Activated naive CD4-positive, alpha-beta T cell (primary cell): ENCODE measurements at places on chromosomes 7 and 10.
A peak's percentile ranks its signal among the peaks of the same experiment; 100 is the strongest.

DNA sequence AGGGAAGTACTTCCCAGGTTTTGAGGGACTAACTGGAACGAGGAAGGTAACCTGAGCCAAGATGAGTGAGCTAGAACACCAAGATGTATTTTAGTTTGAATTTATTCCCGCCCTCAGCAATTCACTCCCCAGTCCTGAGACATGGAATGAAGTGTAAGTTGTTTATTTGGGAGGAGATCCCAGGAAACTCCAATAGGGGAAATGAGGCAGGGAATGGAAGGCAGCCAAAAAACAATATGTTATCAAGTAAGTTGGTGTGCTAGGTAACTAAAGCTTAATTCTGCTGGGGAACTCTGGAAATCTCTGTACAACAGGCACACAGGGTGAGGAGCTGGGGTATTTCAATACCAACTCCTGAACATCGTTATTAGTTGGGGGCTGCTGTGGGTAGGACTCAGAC is 189.7 kb upstream of the HDAC9 start:
- DNase-seq: no peak

DNA sequence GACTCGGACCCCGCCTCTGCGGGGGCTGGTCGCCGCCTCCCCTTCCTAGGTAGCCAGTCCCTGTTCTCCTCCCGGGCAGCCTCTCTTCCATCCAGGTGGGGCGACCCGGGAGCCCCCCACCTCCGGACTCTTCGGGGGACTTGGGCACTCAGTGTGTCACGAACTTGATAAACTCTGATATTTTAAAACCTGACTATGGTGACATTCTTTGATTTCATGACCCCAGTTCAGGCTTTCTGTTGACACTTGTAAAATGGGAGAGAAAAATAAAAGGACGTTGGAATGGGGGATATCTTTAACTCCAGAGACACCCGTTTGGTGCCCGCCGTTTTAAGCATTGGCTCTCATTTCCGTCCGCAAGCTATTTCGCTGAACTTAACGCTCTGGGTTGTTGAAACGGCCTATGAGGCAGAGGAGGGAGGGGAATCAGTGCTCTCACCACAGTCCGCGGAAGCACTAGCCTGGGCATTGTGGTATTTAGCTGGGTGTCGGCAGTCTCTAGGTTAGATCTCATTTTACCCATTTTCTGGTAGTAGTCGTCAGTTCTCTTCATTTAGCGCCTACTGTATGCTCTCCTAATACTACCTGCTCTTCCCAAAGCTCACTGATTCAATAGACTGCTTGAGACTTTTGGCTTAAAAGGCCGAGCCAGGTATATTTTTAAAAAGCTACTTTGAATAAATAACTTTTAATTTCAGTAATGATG is 738 bp downstream of the VPS26A start:
- DNase-seq: peak; percentile 16

DNA sequence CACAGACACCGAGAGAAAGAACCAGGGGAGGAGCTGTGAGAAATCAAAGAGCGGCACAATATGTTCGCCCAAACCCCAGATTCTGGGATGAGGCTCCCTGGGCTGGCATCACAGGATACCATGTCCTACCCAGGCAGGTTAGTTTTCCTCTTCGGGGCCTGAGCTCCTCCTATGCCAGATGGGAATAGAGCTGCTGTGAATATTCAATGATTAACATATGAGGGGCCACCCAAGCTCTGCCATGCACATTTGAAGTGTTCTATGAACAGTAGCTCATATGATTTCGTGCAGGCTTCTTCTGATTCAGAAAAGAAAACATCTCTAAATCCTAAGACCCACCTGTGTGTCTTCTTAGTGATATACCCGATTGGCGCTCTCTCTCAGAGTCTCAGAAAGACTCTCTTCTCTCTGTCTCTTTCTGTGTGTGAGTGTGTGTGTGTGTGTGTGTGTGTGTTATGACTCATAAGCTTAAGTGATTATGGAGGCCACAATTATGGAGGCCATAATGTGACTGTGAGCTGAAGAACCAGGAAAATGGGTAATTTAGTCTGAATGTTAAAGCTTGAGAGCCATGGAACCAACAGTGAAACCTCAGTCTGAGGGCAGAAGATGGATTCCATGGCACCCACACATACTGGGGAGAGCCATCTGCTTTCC is 220.5 kb downstream of the KLF6 start:
- no peak for DNase-seq

DNA sequence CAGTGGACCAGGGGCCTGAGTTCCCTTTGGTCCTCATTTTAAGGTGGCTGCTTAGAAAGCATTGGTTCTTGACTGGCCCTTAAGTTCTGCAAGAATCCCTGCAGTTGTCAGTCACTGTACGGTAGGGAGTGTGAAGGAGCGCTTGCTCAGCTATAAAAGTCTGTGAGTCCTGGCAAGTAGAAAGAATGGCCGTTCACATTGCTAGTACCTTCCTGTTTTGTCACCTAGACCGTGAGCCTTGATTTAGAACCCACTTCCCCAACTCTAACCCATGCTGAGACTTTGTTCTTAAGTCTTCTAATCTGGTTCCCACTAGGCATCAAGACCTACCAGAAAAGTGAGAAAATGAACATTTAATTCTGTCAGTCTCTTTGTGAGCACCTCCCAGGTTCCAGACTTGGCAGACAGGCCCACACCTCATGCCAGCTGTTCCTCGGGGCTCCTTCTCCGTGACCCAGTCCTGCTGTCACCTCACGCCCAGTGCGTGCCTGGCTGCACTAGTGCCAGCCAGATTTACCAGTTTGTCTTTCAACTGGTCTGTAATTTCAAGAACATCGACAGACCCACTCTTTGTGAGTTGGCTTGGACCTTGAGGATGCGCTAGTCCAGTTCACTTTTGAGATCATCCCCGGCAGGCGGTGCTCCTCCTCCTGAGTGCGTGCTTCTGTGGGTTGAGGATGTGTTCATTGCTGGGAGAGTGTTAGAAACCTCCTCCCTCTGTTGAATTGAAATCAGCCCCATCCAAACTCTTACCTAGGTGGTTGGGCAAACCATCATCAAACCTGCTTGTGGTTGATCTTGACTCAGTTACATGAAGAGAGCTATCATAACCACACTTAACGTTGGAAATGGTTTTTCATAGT is 78.5 kb downstream of the SHH start:
- no peak for DNase-seq

GRCh38 chr10:17643339-17643754 is 604 bp upstream of the STAM start:
- no peak for DNase-seq

DNA sequence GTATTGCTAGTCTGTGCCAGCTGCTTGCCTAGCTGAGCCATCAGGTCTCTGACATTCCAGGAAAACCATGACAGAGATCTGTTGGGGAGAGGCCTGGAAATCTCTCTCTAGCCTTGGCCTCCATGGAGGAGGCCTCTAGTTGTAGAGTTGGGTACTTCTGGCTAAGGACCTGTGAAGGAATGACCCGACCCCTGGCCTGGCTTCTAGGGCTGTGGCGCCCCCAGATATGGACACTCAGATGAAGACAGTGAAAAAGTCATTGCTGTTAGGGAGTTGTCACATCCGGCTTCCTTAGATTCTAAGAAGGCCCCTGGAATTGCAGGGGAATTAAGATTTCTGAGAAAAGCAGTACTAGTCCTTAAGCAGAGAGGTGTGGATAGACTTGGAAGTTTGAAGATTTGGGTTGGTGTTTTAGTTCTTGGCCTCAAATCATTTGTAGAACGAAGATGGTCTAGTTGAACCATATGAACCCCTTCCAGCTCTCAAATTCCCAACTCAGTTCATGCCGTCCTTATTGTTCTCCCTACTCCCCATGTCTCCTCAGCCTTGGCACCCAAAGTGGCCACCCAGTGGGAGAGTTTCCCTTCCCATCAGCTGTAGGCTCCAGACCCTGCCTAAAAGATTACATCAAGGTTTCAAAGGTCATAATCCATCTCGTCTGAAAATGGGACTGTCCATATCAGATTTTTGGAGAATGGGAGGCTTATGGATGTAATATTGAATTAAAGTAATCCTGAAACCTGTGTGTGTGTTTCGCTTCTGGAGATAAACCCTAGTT is 7.0 kb downstream of the HHEX start:
- DNase-seq: no peak

DNA sequence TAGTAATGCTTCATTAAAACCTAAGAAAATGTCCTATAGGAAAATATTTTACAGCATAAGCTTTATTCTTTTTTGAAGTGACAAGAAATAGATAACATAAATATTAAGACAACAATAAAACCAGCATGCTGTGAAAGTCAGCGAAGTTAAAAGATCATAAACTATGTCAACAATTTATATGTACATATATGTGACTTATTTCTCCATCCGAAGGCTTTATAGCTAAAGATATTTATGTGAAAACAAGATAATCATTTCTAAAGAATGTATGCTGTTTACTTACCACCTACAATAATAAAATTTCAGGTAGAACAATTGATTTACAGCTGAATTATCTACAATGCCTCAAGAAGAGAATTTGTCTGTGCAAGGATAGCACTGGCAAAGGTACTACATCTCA is 283.4 kb downstream of the CRPPA start:
- no peak for DNase-seq

DNA sequence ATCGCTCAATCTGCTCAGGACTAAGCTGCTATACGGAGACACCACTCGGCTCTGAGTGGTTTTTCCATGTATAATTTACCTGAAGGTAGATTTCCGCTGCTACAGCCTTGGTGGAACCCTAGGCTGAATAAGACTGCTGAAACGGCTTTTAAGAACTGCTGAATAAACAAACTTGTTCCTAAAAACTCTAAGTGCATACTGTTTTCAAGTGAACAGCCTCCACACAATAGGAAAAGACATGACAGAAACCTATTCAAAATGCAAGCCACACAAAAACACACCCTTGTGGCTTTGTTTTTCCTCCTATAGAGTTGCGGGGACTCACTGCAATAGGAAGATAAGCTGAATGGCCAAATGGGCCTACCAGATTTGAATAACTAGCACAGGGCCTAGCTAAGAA is 117.2 kb downstream of the UBE2H start:
- DNase-seq: no peak

DNA sequence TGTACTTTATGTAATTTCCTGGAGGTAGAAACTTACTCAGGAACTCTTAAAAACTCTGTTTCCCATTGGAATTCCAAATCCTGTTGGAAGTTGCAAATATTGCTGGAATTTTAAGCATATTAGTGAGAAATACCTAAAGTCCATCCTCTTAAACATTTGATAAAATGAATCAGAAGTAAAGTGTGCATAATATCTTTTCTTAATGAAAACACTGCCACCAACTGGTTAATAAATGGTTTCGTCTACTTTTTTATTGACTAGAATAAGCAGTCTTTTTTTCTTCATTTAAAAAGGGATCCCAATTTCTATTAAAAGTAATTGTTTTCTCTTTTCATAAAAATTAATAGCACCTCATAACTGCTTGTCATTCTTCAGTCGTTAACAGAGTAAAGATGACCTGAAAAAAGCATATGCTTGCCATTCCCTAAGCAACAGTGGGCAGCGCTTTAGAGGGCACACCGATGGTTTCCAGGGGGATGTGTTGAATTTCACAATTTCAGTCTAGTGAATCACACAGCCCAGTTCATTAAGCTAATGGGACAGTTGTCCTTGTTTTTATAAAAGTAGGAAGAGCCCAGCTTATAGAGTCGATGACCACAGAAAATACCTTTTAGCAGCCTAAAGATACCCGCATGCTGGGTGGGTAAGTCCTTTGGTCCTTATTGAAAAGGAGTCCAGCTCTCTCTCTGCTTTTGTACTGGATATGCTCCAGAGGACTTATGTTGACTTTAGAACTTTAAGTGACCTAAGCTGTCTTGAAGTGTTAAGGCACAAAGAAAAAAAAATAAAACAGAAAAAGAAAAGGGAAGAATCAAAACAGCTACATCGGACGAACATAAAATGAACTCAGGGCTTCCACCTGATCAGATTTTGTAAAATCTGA is 28.5 kb downstream of the NPS start:
- DNase-seq: no peak

DNA sequence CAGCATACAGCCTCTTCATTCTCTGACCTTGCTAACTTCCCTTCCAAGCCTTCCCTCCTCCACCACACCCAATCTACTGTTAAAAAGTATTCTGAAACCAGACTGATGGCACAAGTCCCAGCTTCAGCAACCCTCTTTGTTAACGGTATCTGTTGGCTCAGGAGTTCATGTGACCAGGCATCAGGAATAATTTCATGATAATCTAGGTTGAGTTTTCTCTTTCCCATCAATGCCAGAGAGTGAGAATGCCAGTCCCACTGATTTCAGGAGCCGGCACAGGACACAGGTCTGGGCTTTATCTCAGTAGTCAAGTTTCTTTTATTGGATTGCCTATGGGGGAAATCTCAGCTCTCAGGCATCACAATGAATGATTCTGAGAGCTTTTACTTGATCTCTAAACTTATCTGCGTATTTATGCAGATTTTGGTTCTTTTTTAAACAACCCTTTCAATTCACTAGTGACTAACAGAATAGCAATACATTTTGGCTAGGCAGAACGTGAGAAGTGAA is 231.0 kb upstream of the LYZL1 start:
- DNase-seq: no peak

DNA sequence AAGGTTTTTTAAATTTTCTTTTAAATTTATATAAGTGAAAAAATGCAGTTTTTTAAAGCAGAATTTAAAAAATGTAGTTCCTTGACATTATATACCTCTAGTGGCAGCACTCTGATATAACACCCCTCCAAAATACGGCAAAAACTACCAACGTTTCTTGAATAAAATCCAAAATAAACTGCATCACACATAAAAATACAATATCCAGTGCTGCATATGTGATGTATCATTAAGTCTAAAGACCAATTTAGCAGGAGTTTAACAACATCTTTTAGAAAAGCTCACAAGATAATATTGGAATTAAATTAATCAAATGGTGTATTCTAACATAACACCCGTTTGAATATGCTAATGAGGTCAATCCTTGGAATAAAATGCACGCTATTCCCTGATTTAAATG is 1.4 kb downstream of the TCERG1L start:
- DNase-seq: no peak

GRCh38 chr7:54758702-54759592 is at the start of gene SEC61G:
Gene SEC61G, minus strand, starts transcription at chr7:54759211. Its CDS starts 1,623 bp downstream, at chr7:54757588.
- DNase-seq: peak; percentile 85

- no peak for DNase-seq
These were observed 25.4 kb downstream of the KAT6B start for GRCh38 chr10:74851831-74852230.

- DNase-seq: no peak
These were observed 608.9 kb downstream of the PTPRN2 start for GRCh38 chr7:157978766-157979165.

GRCh38 chr7:138001529-138002095 is at the start of gene CREB3L2:
Gene CREB3L2, minus strand, starts transcription at chr7:138002086. Its CDS starts 381 bp downstream, at chr7:138001705.
- DNase-seq: peak; percentile 14

DNA sequence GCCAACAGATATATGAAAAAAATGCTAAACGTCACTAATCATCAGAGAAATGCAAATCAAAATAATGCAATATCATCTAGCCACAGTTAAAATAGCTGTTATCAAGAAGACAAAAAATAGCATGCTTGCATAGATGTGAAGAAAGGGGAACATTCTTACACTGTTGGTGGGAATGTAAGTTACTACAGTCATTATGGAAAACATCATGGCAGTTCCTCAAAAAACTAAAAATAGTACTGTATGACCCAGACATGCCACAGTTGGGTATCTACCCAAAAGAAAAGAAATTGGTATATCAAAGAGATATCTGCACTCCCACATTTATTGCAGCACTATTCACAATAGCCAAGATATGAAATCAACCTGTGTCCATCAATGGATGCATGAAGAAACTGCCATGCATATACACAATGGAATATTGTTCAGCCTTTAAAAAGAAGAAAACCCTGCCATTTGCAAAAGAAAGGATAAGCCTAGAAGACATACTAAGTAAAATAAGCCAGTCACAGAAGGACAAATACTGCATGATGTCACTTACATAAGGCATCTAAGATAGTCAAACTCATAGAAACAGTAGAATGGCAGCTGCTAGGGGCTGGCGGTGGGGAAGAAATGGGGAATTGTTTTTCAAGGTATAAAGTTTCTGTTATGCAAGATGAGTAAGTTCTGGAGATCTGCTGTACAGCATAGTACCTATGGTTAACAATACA is 107.0 kb downstream of the PTPN20 start:
- DNase-seq: no peak
